SK-N-SH (cell line): ENCODE measurements at places on chromosomes 6 and 20. TPM values are rescaled to one million over a fixed set of nuclear protein-coding genes. Genes with fewer than 3 reads are reported as not detected.

ABRACL gene
- polyA plus RNA-seq, result 21.9 and 22.9 TPM in 2 replicates

RALGAPB gene
- 10.8 and 14.7 TPM in 2 replicates for polyA plus RNA-seq

HTR1B gene
- 0.63 and 0.76 TPM in 2 replicates for polyA plus RNA-seq

PPARD gene
- 11.5 and 13.3 TPM in 2 replicates for polyA plus RNA-seq

CDYL gene
- 13.3 and 14.3 TPM in 2 replicates for polyA plus RNA-seq

MOXD1 gene
- 252 and 379 TPM in 2 replicates for polyA plus RNA-seq

FOXC1 gene
- 3.6 and 4.3 TPM in 2 replicates for polyA plus RNA-seq

TRDN gene
- polyA plus RNA-seq, result not detected in 2 replicates

IL22RA2 gene
- not detected in 2 replicates for polyA plus RNA-seq

NHLRC1 gene
- polyA plus RNA-seq, result 0.15 and 0.29 TPM in 2 replicates

- DNase-seq, result peak; percentile 7
These were observed 223.7 kb upstream of the TSHZ2 start for GRCh38 chr20:52748285-52748932.

- DNase-seq, result no peak
These were observed 12.3 kb downstream of the PXT1 start for GRCh38 chr6:36430351-36430750.

DNA sequence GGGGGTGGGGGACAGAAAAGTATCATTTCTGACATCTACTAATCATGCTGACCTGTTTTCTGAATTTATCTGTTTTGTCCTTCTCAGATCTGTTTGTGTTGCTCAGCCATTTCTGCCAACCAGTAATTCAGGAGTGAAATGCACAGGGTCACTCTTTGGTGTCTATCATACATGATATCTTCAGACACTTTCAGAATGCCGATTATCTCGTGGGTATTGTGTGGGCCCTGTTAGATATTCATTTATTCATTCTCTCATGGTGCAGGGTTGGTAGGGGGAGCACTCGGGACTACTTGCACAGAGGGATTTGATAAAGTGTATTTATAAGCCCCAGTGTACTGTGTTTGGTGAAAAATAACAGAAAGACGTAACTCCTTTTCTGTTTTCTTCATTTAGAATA lies 101.2 kb upstream of the CITED2 start:
- no peak for DNase-seq

DNA sequence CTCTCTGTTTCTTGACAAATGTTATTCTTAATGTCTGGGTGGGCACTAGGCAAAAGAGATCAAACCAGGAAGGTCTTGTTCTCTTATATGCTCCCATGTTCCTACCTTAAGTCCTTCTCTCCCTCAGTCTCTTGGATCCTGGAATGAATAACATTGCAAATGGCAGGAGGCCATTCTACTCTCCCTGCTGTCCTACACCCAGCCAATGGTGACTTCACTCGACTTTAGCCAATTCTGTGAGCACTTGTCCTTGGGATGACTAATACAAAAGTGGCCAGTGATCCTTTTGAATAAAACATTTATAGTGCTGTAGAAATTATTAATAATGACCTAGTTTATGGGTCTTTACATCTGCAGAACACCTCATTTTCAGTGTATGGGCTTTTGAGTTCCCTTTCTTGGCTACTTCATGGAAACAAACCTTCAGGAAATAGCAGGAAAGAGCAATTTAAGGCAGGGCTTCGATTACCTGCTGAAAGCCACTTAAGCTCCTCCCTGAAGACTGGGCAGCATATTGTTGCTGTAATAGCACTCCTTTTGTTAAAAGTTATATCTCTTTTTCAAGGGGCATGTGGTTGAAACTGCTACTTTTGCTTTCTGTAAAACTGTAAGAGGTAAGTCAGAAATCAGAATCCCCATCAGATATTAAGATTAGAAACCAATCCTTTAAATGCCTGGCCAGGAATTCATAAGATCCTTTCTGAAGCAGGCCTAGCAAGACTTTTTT lies 10.5 kb downstream of the OTOR start:
- DNase-seq, result no peak

- no peak for DNase-seq
These were observed 42.9 kb downstream of the GRM1 start for GRCh38 chr6:146071781-146072180.

DNA sequence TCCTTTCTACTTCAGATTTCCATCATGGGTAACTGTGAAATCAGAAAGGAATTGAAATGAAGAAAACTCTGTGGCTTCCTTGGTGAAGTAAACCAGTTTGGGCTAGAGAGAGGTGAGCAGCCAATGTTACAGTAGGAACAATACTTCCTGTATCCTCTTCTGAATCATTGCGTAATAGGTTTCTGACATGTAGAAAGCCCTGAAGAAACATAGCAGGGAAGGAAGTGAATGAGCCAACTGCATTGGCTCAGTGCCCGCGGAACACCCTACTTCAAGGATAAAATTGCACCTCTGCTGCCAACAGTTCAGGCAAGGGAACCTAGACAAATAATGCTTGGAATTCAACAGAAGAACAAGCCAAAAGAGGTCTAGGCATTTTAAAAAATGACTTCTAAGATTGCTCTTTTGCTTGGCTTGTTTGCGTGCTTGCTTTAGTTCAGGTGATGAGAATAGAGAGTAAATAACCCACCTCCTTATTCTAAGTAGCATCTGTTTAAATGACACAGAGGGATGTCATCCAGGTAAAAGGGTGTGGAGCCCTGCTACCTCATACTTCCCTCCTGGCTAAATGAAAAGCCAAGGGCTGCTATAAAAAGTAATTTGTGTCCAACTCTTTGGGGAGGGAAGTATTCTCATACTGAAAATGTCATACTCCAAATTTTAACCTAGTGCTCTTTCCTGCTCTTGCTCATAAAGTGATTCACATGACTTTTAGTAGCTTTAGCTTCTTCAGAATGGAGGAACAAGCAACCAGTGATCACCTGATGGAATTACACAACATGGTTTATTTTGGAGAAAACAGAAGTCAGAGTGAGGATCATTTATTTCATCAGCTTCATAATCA lies 30.0 kb upstream of the AKIRIN2 start:
- DNase-seq, result no peak

DNA sequence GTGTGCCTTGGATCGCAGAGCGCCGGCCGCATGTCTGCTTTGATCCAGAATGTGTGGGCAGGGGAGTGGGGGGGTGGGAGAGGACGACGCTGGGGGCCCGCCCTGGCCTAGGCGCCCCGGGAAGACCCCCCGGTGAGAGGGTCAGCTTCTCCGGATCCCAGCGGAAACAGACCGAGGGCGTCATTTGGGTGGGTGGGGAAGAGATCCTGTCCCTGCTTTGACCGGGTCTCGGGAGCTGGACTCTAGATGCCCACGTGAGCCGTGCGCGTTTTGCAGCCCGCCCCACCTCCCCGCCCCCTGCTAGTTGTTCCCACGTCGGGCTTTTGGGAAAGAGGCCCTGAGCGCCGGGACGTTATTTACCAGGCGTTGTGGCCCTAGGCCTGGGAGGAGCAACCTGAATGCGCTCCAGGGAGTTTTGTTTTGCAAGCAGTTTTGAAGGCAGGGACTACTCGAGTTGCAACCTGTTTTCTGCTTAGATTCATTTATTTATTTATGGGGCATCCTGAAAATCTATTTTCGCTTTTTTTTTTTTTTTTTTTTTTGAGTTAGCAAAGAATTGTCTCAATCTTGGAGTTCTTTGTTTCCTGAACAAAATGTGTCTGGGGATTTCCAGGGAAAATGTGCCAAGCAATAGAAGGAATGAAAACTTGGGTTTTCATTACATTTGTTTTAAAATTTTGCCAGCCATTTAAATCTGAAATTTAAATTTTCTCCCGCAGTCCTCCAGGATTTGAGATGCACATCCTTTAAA lies 1.6 kb downstream of the DSP start:
- peak; percentile 42 for DNase-seq

- no peak for DNase-seq
These were observed 17.7 kb upstream of the THBS2 start for GRCh38 chr6:169271158-169271876.

DNA sequence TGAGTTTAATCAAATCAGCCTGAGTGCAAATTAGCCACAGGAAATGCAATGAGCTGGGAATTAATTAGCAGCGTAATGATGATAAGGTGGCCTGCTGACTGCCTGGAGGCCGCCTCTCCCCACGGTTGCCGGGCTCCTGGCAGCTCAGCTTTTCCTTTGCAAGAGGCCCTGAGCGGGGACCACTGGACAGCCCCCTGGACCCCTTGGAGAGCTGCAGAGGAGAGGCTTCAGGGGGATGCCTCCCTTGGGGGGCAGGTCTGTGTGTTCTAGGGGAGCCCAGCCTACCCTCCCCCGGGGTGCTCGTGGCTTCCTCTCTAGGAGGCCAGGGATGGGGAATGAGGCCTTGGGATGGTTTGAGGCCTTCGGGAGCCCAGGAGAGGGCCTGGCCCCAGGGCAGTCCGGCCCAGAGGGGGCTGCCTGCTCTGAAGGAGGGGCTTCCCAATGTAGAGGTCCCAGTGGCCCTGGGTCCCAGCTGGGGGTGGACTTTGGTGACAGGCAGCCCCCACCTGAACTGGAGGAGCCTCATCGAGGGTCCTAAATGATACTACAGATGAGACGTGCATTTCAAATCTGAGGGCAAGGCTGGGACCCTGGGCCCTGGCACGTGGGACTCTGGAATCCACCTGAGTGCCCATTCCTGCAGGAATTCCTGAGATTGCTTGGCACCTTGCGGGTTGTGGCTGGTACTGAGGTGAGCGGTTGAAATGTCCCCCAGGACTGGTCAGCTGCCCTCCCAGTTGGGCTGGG lies 66.4 kb upstream of the BHLHE23 start:
- peak; percentile 71 for DNase-seq

DNA sequence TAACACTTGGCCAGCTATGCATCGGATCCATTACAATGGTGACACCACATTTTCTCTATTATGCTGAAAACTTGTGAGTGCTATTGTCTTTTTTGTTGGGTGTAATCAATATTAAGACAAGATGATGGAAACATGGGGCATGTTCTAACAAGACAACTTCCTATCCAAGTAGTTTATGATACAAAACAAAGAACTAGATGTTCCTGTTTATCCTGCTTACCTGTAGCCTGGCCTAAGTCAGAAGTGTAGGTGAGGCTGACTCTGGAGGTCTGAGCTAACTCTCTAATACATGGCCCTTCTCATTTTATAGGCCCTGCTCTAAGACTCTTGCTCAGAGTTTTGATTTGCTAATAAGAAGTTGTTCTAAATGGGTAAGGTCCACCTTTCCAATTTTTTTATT lies 242.4 kb upstream of the STXBP5 start:
- DNase-seq, result no peak

GRCh38 chr6:6366803-6367202 lies 46.3 kb upstream of the F13A1 start:
- DNase-seq, result no peak

DNA sequence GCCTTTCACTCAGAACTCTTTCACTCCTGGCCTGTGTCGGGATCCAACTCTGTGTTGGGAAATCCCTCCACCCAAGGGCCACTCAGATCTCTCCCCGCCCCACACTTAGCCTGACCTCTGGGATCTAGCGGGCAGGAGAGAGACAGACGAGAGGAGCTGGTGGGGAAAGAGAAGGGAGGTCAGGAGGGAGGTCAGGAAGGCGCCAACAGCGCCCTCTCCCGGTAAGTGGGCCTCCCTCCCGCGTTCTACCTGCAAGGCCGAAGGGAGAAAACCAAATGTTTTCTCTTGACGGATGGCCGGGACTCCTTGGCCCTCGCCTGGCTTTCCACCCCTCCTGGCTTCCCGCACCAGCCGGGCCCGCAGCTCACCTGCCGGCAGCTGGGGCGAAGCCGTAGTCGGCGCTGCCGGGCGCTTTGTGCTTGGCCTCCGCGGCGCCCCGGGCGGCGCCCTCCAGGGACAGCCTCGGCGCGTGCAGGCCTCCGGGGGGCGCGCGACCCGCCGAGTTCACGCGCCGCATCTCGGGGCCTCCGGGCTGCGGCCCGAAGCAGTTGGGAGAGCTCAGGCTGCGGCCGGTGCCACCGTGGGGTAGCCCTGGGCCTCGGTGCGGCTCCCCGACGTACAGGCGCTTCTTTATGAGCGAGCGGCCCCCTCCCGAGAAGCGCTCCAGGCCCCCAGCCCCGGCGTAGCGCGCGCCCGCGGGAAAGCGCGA lies 38.2 kb downstream of the C6orf132 start:
- no peak for DNase-seq

- no peak for DNase-seq
These were observed 76.5 kb upstream of the TMEM170B start for GRCh38 chr6:11460837-11461661.

- no peak for DNase-seq
These were observed 339.4 kb downstream of the CD83 start for GRCh38 chr6:14456941-14457340.

DNA sequence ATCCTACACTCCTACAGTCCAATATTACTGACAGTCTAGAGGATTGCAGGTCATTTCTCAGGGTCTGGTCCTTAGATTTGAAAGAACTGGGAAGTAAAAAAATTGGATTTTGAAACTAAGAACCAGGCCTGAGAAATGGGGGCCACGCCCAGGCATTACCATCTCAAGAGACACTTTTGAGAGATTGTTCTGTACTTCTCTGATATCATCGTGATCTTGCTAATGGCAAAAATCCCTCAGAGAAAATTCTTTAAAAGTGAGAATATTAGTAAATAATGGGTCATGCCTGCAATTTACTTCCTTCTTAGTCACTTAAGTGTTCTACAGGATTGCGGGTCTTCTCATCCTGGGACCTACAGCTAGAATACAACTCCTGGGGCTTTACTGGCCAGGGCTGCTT lies 42.0 kb upstream of the HIVEP1 start:
- no peak for DNase-seq

- no peak for DNase-seq
These were observed 42.4 kb upstream of the ECHDC1 start for GRCh38 chr6:127385668-127386430.

DNA sequence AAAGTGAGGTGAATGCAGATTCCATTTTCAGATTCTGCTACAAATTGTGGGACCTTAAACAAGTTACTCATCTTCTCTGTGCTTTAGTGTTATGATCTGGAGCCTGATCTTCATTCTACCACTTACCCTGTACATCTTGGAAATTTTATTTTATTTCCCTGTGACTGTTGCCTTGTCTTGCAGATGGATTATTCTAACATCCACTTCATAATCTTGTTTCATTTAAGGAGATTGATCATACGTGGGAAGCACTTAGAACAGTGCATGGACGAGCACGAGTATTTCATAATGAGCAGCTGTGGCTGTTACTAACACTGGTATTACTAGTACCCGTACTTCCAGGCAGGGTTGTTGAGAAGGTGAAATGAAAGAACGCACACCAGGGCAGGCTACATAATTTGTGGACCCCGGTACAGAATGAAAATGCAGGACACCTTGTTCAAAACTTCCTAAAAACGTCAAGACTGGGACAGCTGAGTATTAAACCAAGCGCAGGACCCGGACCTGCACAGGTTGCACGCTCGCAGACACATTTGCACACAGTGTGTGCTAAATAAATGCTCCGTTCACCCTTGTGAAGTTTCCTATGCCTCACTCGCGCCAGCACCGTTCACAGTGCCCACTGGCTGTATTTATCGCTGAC lies 535 bp upstream of the CCDC170 start:
- no peak for DNase-seq

DNA sequence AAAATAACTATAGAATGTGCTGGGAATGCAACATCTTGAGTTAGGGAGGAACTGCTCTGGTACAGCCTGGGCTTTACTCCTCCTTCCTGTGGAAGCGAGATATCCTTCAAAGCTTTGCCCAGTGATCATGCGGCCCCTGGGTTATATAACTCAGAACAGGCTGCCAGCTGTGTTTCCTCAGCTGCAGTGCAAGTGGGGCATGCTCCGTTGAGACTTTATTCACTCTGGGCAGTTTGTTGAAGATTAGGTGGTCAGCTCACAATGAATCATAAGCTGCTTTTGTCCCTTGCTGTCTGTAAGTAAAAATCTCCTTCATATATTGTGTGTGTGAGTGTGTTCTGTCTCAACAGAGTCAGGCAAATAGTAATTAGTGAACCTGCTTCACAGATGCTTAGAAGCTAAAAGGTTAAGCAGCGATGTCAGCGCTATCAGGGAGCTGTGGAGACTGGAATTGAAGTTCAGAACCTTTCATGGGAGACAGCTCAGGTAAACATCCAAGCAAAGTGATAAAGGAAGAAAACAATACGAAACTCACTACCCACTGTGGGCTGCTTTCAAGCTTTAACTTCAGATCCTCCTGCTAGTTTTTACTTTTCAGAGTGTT lies 688.4 kb downstream of the HTR1B start:
- DNase-seq, result no peak
